Trophoblast cell (in vitro differentiated cells and primary cell): ENCODE measurements at places on chromosomes 12 and 14.
A peak's percentile ranks its signal among the peaks of the same experiment; 100 is the strongest.

- DNase-seq: no peak
Measured at GRCh38 chr14:93005838-93006237, 82.9 kb downstream of the CHGA start.

- DNase-seq: no peak
Measured at GRCh38 chr12:70722584-70723343, 85.5 kb upstream of the PTPRB start.

- no peak for DNase-seq
Measured at GRCh38 chr14:89870316-89870715, 84.2 kb downstream of the EFCAB11 start.

DNA sequence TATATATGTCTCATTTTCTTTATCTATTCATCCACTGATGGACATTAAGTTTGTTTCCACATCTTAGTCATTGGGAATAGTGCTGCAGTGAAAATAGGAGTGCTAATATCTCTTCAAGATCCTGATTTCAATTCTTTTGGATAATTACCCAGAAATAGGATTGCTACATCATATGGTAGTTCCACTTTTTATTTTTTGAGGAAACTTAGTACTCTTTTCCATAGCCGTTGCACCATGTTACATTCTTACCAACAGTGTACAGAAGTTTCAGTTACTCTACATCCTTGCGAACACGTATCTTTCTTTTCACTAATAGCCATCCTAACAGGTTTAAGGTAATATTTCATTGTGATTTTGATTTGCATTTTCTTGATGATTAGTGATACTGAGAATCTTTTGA is 29.8 kb downstream of the TESPA1 start:
- DNase-seq: no peak

DNA sequence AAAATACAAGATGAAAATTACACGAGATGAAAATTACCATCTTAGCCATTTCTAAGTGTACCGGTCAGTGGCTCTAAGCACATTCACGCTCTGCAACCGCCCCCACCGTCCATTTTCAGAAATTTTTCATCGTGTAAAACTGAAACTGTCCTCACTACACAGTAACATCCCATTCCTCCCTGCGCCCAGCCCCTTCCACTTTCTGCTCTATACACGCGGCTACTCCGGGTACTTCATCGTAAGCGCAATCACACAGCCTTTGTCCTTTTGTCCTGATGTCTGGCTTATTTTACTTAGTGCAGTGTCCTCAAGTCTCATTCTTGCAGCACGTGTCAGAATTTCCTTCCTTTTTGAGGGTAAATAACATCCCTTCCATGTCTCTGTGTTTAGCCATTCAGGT is 3.6 kb upstream of the GPR132 start:
- no peak for DNase-seq

DNA sequence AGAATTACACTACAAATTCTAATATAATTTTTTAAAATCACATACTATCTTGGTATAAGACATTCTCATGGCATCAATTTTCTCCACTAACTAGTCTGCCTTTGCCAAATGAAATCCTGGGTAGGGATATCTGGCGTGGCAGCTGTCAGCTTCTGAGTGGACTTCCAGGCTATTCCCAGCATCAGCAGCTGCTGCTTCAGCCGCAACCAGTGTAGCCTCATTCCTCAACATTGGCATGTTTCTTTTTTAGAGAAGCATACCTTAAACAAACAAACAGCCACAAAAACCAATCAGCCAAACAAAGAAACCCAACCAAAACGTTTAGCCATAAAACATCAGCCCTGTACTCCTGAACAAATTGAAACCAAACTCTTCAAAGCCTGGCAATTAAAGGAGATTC is 235.8 kb downstream of the SSPN start:
- DNase-seq: peak; percentile 36

DNA sequence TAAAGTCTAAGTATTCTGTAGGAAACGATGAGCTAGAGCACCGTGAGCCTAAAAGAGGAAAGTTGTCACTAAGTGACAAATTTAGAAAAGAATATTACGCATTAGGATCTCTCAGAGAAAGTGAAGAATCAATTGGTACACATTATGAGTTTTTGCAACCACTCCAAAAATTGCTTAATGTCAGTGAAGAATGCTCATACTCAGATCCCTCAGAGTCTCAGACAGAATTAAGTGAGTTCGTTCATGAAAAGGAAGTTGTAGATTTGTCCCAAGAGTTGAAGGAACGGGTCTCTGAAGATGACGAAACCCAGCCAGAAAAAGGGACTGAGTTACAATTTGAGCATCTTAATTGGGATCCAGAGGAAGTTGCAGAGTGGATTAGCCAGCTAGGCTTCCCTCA is 1.5 kb downstream of the SAMD15 start:
- no peak for DNase-seq

DNA sequence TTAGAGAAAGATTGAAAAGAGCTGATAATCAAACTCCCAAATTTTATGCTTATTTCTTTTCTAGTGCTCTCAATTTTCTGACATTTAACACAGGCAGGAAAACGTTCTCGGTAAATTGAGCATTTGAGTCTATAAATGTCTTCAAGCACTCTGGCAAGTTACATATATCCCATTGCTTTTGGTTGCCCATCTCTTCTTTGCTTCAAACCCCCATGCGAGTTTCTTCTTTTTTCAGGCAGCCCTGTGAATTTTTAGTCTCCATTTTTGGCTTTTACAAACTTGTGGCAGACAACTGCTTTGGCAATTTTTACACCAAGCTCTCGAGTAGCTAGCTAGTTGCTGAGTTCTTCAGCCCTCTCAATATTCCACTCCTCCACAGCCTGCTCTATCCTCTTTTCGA is 8.7 kb upstream of the TMEM63C start:
- DNase-seq: no peak

DNA sequence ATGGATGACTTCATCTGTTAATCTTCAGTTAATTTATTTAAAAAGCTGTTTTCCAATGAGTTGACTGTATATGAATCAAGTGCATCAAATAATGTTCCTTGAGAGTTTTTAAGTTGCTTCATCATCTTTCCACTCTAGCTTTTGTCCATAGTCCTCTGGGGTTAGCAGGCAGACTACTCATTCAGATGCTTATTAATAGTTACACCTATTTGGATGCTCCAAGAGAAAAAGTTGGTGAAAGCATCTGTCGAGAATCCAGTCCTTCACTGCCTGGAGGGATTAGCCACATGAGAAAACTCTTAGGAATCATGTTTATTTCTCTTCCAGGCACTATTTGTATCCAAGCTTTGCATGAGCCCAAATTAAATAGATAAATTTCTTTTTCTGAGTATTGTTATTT is 70.2 kb downstream of the DACT1 start:
- DNase-seq: no peak
